Activated CD8-positive, alpha-beta memory T cell treated with anti-CD3 and anti-CD28 coated beads for 1 hour (primary cell): ENCODE measurements at places on chromosomes 1 and 21.

DNA sequence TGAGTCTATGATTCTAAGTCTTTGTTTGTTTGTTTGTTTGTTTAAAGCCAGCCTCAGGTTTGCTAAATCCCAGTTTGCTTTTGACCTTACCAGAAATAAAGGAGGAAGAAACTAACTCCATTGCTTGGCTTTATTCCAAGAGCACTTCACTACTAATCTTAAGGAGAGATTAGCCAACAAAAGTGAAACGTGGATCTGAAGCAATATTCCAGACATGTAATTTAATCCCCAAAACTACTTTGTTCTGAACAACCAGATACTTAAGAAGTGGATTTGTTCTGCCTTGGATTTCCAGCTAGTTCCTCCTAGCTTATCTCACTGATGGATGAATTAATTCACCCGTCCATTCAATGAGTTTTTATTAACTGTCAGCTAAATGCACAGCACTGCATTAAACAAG lies 15.9 kb upstream of the CEP350 start:
- no peak for DNase-seq

DNA sequence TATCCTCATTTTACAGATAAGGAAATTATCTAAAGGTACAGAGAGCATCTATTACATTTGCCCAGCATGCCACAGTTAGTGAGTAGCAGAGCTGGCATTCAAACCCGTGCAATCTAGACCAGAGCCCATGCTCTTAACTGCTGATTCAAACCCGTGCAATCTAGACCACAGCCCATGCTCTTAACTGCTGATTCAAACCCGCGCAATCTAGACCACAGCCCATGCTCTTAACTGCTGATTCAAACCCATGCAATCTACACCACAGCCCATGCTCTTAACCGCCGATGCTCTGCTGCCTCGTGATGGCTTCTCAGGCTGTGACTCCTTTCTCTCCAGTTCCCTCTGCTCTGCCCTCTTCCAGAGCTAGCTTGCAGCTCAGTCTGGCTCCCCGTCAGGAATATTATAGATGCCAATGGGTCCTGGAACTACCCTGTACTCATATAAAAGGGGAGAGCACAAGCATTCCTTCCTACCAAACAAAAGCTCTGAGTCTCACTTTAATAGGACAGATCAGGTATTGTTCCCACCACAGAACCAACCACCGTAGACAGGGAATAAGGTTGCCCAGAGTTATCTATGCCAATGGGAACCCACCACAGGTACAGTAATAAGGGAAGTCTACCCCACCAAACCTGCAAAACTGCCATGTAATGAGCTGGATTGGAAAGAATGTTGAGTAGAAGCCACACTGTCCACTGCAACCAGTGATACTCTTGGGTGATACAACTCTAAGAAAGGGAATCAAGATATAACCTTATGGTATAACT lies 78.4 kb downstream of the SMYD3 start:
- no peak for DNase-seq

GRCh38 chr1:79749607-79750006 lies 743.1 kb upstream of the ADGRL4 start:
- no peak for DNase-seq

DNA sequence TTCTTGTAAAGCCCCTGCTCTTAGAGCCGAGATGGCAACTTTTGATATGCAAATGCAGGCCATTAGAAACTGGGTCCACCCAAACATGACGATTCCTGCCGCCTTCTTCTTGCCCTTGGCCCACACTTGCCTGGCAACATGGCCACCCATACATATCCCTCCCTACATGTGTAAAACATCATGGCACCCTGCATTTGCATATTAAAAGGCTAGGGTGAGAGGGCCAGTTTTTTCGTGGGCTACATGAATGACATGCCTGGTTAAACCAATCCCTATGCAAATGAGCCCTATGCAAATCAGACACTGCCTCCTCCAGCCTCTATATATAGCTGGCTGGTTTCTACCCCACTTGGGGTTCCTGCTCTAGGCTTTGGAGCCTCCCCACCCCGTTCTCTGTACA lies 18.8 kb downstream of the PLA2G2A start:
- no peak for DNase-seq

DNA sequence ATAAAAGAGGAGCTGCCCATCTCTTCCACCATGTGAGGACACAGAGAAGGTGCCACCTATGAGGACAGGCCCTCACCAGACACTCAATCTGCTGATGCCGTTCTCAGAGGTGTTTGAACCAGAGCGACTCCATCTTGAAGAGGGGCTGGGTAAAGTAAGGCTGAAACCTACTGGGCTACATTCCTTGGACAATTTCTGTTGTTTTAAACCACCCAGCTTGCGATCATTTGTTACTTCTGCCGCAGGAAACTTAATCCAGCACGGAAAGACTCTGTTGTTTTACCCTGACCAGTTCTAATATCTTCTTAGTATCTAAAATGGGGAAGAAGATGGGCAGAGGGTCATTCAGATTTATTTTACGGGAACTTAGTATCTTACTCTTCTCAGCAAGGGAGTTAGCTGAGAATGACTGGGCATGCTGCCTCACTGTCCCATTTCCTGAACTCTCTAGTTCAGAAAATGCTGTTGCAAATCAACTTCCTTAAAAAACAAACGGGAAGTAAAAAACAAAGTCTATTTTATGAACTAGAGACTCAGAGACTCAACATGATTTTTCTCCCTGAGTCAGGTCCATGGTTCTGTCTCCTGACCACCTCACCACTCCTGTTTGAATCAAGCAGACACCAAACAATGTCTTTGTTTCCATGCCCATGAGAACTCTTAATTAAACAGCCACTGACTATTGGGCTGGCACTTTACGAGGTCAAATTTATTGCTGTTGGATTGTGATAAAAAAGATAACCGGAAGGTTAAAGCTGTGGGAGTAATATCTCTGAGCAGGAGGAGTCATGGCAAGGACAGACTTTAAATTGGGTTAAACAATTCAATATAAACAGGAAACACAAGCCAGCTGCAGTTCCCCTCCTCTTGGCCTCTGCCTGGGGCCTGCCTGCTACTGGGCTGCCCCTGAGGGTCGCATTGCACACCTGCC lies 23.8 kb upstream of the IFNAR1 start:
- no peak for DNase-seq

DNA sequence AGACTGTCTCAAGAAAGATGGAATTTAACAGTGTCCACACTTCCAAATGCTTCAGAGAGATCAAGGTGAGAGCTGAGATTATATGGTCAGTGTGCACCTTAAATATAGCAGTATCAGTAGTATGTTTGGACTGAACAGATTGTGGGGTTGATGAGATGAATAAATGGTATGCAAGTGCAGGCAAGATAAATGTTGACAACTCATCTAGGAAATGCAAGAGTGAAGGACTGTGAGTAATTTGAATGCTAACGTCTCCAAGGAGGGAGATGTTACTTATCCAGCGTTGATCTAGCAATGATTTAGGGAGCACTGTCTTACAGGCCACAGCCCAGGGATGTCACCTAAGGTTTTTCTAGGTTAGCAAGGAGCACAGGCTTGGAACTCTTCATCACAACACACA lies 170.7 kb upstream of the GALNT2 start:
- no peak for DNase-seq

DNA sequence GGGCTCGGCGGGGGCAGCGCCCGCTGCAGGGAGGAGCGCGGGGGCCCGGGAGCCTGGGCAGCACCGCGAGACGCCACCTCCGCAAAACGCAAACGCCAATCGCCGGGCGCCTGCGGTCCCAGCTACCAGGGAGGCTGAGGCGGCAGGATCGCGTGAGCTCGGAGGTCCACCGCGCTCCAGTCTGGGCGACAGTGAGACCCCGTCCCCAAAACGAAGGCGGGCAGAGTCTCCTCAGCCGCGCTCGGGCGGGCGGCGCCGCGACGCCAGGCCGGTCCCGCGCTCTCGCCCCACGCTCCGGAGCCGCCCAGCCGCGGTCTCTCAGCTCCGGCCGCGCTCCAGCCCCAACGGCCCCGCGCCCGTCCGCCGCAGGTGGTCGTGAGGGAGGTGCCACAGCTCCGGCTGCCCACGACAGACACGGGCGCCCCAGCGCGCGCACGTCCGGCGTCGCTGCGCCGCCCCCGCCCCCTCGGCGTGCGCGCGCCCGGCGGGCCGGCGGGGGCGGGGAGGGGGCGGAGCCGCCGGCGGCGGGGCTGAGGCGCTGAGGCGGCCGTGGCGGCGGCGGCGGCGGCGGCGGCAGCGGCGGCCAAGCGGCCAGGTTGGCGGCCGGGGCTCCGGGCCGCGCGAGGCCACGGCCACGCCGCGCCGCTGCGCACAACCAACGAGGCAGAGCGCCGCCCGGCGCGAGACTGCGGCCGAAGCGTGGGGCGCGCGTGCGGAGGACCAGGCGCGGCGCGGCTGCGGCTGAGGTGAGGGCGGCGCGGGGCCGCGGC lies at the start of gene ADARB1:
ADARB1 (plus strand) TSS at position 533 of the 770 bp plus-strand sequence. CDS start 97,077 bp downstream, outside the sequence.
- no peak for DNase-seq

- DNase-seq = no peak
These were observed 12.9 kb downstream of the LRRN2 start for GRCh38 chr1:204672482-204673121.

DNA sequence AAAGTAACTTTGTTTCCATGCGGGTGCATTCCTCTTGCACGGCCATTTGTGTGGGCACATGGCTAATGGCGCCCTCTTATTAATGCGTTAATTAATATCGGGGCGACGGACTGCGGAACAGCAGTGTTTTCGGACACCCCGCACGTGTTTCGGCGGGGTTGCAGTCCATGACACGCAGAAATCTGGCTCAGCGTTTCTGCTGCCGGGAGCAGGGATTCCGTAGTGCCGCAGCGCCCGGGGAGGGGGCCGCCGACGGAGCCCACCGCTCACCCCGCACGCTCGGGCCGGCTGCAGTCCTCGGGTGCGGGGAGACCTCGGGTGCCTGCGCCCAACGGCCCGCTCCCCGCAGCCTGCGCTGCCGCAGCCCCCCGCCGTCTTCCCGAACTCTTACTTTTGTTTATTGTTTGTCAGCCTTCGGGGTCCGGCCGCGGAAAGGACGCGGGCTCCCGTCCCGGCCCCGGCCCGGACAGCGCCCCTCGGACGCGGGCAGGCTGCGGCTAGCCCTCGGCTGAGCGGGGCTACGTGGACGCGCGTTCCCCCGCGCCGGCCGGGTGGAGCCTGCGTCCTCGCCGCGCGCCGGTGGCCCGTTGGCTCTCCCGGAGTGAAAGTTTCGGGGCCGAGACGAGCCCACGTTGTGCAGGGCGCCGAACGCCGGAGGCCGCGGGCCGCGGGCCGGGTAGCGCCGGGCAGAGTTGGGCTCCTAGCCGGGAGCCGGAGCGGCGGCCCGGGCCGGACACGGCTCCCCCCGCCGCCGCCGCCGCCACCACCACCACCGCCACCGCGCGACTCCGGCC lies 849 bp downstream of the NFIA start:
- no peak for DNase-seq

DNA sequence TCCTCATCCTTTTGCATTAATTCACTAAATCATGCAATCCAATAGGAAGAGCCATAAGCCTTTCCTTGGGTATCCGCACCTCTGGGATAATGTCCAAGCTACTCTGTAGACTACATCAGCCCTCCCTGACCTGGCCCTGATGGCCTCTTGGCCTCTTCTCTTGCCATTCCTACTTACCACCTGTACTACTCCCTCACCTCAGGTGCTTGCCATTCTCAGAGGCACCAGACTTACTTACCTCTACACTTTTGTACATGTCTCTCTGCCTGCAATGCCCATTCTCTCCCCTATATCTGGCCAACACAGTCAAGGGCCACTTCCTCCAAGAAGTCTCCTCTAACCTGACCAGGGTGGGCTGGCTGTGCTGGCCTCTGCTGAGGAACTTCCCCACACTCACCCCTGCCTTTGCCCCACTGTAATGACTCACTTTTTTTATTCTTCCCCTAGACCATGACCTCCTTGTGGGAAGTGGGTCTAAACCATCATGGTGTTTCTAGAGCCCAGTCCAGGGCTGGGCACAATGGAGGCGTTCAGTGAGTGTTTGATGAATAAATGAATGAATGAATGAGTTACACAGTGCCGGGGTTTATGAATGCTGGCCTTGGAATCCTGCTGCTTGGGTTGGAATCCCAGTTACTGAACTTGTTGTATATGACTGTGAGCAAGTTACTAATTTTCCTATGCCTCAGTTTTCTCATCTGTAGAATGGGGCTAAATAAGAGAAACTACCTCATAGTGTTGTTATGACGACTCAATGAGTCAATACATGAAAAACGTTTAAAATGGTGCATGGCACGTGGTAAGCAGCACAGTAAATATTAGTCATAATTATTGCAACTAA lies 179.8 kb downstream of the FOXD2 start:
- DNase-seq = no peak

DNA sequence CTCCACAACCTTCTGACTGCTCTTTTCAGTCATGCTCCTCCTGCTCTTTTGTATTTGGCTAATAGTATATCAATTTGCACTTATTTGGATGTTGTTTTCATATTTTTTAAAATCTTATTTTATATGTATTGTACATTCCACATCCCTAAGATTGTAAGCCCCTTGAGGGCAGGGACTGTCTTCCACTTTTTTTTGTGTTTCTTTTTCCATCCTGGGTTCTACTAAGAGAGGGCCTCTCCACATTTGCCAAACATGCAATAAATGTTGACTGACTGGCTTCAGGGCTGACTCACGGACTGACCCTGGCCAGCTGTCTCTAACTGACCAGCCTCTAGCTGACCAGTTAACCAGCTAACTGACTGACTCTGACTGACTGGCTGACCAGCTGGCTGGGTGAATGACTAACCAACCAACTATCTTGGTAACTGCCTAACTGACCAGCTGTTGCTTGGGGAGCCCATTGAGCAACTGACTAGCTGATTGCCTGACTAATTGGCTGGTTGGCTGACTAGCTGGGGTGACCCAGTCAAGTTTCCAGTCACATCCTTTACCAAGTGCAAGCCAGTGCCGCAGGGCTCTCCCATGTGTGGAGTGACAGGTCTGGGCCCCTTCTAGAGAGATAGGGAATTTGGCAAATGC lies 16.1 kb downstream of the CSF1 start:
- DNase-seq = no peak

DNA sequence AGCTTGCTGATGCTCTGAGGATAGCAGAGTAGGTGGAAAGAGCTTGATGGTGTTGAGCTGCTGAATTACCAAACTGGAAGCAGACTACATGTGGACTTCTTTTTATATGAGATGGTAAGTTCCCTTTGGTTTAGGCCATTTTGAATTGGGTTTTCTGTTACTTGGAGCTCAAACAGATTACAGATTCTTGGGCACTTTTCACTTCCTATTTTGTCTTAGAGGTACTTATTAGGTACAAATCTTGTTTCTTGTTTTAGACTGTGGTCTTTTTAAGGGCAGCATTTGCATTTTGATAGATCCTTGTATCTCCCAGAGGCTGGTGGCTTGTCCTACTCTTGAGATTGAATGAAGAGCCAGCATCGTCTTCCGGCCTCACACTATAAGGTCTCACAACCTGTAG lies 70.2 kb downstream of the GADD45A start:
- DNase-seq = no peak

DNA sequence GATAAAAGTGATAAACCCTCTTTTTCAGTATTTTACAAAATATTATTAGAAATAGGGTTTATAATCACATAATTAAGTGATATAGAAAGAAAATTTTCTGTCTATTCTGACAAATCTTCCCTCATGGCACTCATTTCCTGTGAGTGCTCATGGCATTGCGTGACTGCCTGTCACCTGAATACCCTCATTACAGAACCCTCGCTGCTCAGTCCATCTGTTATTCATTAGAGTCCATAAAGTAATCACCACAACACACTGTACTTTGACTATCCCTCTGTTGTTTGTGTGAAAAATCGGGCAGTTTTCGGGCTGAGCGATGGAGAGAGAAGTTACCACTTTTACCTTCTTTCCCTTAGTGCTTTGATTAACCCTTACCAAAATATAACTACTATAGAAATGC lies 100.4 kb upstream of the BRINP3 start:
- no peak for DNase-seq
